ENCODE measurements at places on chromosomes 5 and 9.

DNA sequence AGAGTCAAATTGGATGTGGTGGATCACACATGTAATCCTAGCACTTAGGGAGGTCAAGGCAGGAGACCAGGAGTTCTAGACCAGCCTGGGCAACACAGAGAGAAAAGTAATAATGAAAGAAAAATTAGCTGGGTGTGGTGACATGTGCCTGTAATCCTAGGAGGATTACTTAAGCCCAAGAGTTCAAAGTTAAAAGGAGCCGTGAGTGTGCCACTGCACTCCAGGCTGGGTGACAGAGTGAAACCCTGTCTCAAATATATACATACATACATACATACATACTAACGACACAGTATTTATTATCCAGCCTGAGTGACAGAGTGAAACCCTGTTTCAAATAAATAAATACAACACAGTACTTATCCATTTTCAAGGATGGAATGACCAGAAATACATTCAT is 180.3 kb downstream of the BNC2 start:
- no peak for DNase-seq

GRCh38 chr5:147487031-147487750 is 22.7 kb downstream of the DPYSL3 start:
- no peak for DNase-seq

DNA sequence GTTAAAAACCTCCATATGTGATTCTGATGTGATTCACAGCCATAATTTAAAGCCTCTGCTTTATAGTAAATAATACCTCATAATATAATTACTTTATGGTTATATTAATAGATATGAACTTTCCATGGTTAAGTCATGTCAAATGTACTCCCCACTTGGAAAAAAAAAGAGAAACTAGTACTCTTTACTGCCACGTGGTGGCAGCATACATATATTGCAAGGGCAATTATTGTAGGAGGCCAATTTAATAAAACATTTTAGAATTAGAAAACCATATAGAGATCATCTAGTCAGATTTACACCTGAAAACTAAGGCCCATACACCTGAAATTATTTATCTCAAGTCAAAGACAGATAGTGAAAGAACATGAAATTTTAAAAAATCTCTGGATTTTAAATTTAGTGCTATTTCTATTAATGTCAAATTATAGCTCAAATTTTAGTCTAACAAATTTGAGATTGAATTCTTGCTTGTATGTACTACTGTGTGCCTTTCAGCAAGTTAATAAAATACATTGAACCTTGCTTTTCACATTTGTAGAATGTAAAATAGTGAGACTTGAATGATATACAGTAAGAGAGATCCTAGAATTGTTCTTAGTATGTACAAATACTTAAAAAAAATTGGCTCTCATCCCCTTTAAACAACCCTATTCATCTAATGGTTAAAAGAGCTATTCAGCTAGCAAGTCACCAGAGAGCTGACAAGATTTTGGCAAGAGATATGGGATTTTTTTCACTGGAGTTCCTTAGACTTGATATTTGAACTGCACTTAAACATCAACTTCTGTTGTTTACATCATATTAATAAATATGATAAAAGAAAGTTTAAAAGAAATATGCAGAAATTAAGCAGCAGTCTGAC is 603.8 kb downstream of the TLE4 start:
- DNase-seq: no peak

GRCh38 chr9:131657940-131658339 is 81.9 kb downstream of the RAPGEF1 start:
- DNase-seq: no peak

GRCh38 chr9:96186591-96187011 is 115.4 kb downstream of the HSD17B3 start:
- DNase-seq: no peak

- DNase-seq: no peak
These were observed 594.5 kb downstream of the PDE4D start for GRCh38 chr5:59299006-59299405.
